ENCODE measurements at places on chromosomes 3 and 15.

- no peak for DNase-seq
Measured at GRCh38 chr15:81298611-81299010, 25.3 kb downstream of the STARD5 start.

DNA sequence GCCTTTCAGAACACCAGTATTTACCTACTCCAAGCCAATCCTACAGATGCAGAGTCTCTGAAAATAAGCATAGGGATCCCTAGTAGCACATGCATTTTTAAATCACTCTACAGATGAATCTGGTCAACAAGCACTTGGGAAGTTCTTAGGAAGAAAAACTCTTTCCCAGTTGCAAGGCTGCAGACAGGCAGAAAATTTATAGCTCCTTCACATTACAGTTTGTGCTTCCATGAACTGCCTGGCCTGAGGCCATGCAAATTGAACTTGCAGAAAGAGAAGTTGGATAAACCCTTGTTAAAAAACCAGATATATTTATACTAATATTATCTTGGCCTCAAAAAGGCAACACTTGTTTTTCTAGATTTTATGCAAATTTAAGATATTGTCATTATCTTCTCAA lies 256.9 kb downstream of the EPHA3 start:
- DNase-seq = no peak

DNA sequence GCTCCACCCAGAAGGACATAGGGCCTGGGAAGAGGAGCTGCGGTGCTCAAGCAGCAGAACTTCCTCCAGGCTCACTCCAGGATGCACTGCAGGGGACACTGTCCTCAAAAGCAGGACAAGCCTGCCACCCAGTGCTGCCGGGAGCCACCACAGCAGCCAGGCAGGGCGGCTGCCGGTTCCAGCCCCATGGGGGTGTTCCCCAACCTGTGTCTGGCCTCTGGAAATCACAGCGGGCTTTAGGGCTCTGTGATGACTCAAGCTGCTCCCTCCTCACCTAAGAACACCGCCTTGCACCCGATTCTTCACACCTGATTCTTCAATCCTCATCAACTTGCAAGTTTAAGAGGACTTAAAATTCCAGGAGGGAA lies 71.9 kb upstream of the SLC6A11 start:
- no peak for DNase-seq

DNA sequence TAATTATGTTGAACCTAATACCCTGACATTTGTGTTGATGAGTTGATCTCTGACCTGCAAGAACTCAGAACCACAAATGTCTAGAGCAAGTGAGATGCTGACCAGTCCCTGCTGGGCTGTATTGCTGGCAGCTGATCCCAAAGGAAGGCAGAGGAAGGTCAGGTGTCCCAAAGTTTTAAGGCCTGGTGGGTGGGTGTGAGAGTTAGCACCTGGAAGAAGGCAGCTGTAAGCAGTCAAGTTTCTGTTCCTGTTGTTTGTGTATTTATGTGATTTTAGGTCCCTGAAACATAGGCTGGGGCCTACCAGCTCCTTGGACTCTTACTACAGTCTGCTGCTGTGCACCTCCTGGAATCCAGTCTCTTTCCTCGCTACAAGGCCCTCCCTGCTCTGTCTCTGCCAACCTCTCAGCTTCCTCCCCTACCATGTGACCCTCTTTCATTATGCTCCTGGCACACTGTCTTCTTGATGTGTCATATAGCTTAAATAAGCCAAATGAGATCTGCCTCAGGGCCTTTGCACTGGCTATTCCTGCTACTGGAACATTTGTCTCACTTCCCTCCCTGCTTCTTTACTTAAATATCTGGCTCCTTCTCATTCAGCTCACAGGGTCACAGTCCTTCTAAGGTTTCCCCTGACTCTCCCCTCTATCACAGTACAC lies 31.0 kb upstream of the ATOSA start:
- DNase-seq = no peak

- no peak for DNase-seq
Measured at GRCh38 chr15:100252779-100253417, 88.9 kb downstream of the ADAMTS17 start.

- DNase-seq = no peak
Measured at GRCh38 chr3:129442947-129443346, 2.9 kb downstream of the IFT122 start.

- no peak for DNase-seq
Measured at GRCh38 chr3:16378920-16379319, 113.9 kb downstream of the OXNAD1 start.

DNA sequence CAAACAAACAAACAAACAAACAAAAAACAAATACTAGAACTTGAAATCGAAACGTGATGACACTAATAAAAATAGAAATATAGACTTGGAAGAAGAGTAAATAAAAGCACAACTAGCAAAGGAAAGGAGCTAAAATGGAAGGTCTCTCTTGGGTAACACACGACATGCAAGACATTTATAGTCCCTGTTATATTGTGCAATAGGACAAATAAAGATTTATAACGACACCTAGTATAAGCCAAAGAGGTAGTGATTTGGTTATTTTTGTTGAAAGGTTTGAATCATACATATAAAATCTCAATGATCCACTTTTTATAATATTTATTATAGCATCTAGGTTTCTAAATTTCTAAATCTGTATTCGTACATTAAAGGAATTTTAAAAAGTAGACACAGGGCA lies 349.6 kb downstream of the CHST2 start:
- DNase-seq = no peak

DNA sequence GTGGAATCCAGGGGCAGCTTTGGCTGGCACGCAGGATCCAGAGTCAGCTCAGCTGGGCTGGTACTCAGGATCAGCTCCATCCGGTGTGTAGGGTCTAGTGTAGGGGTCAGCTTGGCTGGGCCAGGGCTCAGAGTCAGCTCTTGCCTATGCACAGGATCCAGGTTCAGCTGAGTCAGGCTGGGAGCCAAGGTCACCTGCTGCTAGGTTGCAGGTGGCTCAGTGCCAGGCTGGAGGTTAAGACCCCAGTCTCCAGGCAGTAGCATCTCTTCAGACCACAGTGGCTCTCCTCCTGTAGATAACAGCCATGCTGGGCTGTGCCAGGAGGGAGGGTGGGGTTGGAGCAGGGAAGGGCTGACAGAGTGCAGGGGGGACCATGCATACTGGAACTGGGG lies 1.8 kb downstream of the HYAL3 start:
- DNase-seq = no peak

DNA sequence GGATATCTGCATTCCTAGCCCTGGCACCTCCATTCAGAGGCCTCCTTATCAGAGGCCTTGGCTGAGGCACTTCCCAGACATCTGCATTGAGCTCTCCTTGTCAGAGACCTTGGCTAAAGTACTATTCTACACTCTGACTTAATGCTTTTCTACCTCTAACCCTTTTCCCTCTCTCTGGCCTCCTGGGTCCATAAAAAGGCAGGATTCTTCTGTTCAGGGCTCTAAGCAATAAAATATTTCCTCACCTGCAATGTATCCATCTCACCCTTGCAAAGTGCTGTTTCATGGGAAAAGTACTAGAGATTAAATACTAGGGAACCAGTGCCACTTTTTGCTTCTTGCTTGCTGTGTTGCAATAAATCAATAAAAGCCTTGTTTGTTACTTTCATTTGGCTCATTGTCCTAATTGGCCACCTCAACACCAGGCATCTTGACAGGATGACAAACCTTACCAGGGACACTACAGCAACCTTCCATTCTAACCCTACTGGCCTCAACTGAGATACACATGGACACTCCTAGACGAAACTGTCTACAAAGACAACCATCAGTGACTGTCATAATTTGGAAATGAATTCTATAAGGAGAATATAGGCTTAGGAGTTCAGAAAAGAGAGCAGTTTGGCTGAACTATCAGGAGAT lies 106.5 kb upstream of the SETMAR start:
- no peak for DNase-seq

DNA sequence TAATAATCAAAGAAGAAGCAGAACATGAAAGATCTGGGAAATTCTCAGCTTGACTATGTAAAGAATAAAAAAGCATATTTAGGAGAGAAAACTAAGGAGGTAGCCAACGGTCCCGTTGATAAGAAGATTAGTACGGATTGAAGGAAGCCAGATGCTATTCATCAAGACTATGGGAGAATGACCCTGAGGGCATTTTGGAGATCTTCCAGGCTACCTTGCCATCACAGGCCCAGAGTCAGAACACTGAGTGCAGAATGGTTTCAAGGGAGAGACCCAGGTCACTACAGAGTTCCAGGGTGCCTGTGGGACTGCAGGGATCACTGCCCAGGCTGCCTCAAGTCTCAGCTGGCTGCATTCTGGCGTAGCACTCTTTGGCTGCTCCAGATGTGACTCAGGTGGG lies 752.9 kb upstream of the ARPP21 start:
- DNase-seq = no peak

DNA sequence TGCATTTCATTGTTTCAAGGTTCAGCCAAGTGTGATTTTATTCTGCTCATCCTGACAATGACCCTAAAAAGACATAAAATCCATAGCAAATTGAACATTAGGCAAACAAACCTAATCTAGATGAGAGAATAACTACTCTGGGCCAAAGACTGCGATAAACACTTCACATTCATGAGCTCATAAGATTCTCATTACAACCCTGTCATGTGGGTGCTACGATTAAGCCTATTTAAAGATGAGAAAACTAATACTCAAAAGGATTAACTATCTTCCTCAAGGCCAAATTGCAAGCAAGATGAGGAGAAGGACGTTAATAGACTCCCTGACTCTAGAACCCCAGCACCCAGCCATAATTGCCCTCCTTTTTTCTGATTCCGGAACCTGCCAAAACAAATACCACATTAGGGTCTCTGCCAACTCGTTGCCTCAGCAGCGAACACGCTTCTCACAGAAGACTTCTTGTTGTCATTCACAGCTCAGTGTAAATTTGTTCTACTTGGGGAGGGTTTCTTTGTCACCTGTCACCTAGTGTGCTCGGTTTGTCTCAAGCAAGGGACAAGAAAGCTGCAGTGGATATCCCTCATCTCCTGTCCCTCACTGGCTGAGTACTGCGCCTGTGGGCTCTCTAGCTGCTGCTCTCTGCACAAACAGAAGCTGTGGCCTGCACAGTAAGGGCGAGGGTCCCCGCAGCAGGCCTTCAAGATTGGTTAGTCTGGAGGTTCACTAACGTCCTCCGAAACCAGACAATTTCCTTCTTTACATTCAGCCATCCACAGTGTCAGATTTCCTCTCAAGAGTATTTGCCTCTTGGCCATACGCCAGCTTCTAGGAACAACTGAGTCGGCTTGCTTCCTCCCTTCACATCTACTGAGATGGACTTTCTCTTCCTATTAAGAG lies 200.0 kb upstream of the UBE2E2 start:
- no peak for DNase-seq

DNA sequence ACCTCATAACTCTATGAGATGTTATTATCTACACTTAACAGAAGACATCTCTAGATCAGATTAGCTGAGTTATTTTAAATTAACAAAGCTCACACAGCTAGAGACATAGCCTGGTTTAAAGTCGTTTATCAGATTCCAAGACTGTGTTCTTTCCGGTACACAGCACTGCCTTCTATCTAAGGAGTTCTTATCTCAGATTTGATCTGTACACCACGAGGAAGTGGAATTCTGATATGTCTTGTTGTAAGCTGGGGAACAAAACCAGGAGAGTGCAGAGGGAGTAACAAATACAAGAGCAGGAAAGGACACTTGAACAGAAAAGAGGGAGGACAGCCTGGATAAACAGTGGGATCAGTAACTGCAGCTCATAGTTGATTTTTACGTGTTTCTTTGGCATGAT lies 61.7 kb upstream of the KCNMB2 start:
- no peak for DNase-seq

DNA sequence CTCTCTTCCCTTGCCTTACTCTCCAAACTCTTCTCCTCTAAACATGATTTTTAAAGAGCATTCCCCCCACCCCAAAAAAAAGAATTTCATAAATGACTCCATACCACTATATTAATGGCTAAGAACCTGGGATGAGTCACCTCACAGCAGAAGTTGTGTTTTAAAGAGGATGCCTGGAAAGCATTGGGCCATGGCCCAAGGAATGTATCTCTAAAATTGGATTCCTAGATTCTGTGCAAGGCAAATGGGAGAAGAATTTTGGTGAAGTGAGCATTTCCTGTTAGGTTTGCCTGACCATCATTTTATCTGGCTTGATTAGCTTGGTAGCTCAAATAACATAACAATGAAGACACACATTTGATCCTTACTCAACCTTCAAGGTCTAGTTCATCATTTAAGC lies 251.4 kb downstream of the NR1D2 start:
- DNase-seq = no peak

- DNase-seq = no peak
Measured at GRCh38 chr3:179309225-179310078, 13.4 kb upstream of the ZNF639 start.

- no peak for DNase-seq
Measured at GRCh38 chr3:184581331-184581855, 19.8 kb downstream of the EPHB3 start.

GRCh38 chr3:62022312-62022711 lies 351.0 kb downstream of the FEZF2 start:
- no peak for DNase-seq

DNA sequence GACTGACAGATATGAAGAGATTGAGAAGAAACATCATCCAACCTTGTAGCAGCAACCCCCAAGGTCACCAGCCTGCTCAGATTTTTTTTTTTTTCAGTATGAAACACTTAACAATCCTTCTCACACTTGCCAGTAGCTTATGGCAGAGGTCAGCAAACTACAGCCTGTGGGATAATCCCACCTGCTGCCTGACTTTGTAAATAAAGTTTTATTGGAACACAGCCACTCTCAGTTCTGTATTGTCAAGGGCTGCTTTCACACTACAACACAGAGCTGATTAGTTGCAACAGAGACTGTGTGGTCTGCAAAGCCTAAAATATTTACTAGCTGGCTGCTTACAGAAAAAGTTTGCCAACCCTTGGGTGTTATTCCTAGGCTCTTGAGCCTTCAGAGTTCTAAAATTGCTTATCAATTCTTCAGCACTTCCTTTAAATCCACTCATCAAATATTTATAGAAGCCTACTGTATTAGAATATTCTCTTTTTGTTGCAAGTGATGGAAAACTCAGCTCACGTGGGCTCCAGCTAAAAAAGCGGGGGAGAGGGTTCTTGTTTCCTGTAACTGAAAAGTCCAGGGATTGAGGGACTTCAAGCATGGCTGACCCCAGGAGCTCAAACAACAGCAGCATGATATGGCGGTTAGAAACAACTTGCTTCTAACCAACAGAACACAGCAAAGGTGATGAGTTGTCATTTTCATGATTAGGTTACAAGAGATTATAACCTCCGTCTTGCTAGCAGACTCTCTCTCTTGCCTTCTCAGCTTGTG lies 246.1 kb downstream of the SHQ1 start:
- DNase-seq = no peak

GRCh38 chr3:171901615-171902312 lies 58.6 kb downstream of the TMEM212 start:
- DNase-seq = no peak

All from activated CD8-positive, alpha-beta memory T cell treated with anti-CD3 and anti-CD28 coated beads, Interleukin-2, amount 50 U/mL, for 4 hours (primary cell).